ENCODE measurements at places on chromosomes 7 and 10.

DNA sequence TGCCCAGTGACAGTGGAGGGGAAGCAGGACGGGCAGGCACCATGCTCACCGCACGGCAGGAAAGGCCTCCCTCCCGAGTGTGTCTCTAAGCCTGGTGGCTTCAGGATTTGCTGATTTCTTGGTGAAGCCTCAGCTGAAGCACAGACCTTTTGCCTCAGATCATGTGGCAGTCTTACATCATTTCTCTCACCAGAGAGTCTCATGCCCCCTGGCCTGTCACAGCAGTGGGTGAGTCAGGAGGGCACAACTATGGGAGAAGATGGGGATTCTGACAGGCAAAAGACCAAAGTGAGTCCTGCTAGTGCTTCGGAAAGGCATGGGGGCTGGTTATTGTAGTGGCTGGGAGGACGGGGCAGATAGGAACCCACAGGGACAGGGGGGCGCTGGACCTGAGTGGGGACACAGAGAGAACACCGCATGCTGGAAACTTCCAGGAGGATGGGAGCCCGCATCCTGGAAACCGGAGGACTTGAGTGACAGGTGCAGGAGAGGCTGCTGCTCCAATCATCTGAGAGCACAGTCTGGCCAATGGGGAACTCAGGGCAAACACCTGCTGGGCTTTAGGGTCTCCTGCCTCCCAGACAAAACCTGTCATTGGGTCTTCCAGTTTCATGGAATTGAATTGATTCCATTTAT, 166.8 kb downstream of the ADARB2 start:
- DNase-seq, result no peak

- DNase-seq, result no peak
Measured at GRCh38 chr10:35398355-35398754, 62.0 kb downstream of the CCNY start.

GRCh38 chr7:151631570-151631952, 111.9 kb upstream of the RHEB start:
- DNase-seq, result peak; percentile 45

DNA sequence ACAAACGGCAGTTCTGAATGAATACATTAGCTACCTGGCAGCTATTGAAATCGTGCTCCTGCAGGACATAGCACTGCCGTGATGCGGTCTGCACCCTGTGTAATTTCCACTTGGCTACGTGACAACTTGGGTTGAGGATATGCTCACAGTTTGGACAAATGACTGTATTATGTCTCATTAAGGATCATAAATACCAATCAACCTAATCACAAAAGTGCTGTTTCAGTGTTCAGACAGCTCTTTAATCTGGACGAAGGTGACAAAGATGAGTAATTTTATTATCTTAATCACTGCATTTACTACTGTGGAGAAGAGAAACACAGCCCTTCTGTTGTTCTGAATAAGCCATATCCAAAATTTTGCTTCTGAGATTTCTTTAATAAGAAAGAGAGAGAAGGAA, 210.8 kb upstream of the PFKP start:
- no peak for DNase-seq

- no peak for DNase-seq
Measured at GRCh38 chr10:44166441-44166840, 218.5 kb downstream of the CXCL12 start.

- DNase-seq, result no peak
Measured at GRCh38 chr10:122532601-122533296, 27.8 kb upstream of the DMBT1 start.

GRCh38 chr7:27921081-27921836, 181.3 kb downstream of the TAX1BP1 start:
- DNase-seq, result peak; percentile 91

DNA sequence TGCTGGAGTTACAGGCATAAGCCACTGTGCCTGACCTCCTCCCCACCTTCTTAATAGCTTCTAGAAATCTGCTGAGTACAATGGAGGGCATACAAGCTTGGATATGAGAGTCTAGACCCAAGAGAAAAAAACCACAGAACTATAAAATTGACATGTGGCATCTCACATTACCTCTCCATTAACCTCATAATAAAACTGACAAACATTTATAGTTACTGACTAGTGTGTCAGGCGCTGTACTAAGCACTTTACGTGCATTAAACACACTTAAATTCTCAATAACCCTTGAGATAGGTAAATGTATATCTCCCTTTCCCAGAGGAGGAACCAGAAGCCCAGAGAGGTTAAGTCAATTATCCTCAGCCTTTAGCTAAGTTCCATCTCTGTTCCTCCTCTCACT, 300.5 kb upstream of the MYO3A start:
- DNase-seq, result no peak

GRCh38 chr7:106277976-106278375, 6.8 kb downstream of the NAMPT start:
- peak; percentile 13 for DNase-seq

DNA sequence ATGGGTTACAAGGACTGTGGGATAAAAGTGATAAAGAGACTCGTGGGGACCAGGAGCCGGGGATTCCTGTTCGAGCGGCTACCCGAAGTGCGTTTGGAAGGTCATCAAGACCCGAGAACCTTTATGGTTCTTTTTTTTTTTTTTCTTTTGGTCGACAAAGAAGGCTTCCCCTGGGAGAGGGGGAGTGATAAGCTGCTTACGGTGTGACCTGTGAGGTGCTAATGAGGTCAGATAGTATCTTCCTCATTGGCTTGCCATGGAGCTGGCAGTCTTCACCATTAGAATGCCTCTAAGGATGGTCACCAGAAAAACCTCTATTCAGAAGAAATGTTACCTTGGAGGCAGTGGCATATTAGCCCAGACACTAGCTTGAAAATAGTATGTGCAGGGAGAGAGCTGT, 92.3 kb upstream of the STEAP4 start:
- no peak for DNase-seq

- no peak for DNase-seq
Measured at GRCh38 chr7:73967832-73968290, 60.1 kb upstream of the ELN start.

GRCh38 chr7:137862358-137862757, 15.6 kb upstream of the DGKI start:
- DNase-seq, result no peak

- DNase-seq, result no peak
Measured at GRCh38 chr7:158432369-158433341, 155.0 kb downstream of the PTPRN2 start.

DNA sequence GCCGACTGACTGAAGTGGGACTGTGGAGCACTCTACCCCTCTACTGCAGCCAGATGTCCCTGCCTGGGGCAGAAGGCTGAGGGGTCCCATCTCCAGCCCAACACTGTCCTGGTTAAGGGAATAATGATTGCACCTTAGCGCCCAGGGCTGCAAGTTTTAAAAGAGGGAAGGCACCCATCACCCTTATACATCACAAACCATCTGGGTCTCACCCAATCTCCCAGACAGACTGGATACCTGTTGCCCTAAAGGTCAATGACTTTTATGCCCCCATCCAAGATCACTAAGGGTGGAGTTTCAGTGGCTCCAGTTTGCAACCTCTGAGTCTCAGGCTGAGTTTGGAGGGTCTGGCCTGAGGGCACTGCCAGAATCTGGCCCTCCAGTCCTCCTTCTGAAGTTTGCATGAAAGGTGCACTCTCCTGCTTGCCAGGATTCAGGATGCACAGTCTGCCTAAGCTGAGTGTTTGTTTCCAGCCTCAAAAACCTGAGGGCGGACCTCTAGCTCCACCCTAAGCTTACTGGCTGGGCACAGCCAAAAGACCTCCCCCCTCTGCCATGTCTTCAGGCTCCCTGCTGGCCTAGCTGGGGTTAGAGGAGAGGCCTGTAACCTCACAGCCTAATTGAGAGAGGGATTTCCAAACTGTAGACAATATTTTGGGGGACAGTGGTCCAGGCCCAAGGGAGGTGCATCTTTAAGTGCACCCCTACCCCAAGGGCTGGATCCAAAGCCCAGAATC, 2.5 kb upstream of the EMX2 start:
- no peak for DNase-seq

DNA sequence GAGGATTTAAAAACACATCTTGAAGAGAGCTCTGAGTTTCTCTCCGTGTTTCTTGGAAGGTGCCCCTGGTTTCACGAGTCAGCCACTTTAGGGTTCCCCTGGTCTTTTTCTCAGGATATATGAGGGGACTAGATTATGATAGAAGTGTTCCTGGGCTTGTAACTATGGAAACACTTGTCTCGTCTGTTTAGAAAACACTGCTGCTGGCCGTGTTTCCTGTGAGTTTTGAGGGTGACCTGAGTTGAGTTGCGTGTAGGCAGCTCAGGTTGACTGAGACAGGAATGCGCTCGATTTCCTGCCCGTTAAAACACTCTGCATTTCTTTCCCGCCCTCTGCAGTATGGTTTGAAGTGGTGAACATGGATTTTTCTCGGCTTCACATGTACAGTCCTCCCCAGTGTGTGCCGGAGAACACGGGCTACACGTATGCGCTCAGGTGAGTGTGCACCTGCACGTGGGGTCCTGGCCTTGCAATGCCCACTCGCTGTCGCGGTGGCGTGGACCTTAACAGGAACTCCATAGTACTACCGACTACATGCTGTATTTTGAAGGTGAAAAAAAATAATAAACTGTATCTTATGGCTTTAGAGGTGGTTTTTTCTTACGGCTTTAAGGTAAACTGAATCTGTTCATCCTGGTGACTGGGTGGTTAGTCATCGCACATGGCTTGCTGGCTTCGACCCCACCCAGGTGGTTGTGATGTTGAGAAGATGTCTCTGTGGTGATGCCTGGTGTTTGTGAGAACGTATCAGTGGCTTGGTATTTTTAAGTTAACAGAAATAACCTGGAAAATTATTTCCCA, at the start of gene SUN1:
TSS of gene SUN1 (plus strand) at position 310 of the 801 bp plus-strand sequence. CDS start at position 359, 49 bp downstream.
- peak; percentile 57 for DNase-seq

DNA sequence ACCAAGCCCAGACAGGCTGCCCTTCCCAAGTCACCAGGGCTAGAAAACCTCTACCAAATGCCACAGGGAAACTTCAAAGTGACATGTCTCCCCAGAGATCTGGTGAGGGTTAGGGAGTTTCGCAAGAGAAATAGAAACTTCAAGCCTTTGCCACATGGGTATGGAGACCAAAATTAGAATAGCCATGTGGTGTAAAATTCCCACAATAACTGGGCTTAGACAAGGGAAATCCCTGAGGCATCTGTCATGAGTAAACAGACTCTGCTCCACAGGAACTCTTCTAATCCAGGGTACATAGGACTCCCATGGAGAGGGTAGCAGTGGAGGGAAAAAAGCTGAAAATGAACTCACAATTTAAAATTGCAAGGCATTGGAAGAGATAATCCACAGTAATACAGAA, 14.3 kb downstream of the ADAM12 start:
- DNase-seq, result peak; percentile 65

- DNase-seq, result no peak
Measured at GRCh38 chr10:114808982-114809381, 12.6 kb upstream of the FHIP2A start.

DNA sequence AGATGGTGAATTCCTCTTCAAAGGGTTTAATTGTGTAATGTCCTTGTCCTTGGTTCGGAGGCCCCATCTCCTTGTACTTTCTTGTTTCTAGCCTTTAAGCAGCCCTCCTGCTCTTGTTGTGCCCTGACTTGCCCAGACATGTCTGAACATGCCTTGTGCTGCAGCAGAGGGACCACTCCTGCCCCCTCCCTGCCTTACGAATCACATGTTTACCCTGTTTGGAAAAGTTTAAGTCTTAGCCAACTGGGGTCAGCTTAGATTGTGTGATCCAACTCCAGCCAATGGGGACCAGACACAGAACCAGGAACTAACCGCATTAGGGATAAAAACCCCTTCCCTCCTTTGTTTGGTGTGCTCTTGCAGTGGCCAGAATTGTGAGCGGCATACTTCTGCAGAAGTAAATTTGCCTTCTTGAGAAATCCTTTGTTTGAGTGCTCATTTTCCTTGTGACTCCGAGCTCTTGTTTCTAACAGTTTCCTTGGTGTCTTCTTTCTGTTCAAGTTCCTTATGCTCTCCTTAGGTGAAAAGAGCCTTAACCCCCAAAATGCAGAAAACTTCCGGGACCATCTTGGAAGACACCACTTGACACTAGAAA, 29.4 kb downstream of the CLRN3 start:
- no peak for DNase-seq

GRCh38 chr10:8416760-8417159, 362.3 kb downstream of the GATA3 start:
- DNase-seq, result no peak

DNA sequence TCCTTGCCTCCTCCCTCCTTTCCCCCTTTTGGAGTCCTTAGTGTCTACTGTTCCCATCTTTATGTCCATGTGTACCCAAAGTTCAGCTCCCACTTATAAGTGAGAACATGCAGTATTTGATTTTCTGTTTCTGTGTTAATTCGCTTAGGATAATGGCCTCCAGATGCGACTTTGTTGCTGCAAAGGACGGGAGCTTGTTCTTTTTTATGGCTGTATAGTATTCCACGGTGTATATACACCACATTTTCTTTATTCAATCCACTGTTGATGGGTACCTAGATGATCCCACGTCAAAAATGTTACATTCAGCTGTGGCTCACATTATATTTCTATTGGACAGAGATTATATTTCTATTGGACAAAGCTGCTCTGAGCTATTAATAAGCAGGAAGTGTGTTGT, 24.4 kb upstream of the SEPHS1 start:
- no peak for DNase-seq

- peak; percentile 78 for DNase-seq
Measured at GRCh38 chr7:19102884-19103283, 14.6 kb downstream of the TWIST1 start.

GRCh38 chr7:90886416-90886815, 290.3 kb downstream of the CDK14 start:
- no peak for DNase-seq

DNA sequence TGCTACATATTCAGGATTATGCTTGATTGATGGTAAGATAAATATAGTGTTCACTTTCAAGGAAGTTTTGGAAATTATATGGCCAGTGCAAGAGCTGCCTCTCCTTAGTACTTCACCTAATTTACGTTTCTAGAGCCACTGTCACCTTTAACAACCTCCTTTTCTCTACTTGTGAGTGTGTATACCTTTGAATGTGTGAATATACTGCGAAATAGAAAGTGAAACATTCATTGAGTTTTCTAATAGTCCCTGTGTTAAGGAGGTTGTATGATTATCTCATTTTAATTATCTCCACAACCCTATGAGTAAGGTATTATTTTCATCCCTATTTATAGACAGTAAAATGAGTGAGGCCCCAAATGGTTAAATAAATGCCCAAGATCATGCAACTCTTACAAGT, 1050.5 kb downstream of the XPNPEP1 start:
- no peak for DNase-seq

DNA sequence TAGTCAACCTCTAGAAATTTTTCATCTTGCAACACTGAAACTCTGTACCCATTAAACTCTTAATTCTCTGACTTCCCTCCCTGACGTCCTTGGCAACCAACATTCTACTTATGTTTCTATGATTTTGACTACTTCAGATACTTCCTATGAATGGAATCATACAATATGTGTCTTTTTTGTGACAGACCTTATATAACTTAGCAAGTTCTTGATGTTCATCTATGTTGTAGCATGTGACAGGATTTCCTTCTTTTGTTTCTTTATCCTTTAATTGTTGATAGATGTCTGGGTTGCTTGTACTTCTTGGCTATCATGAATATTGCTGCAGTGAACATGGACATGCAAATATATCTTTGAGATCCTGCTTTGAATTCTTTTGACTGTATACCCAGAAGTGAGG, 240.8 kb downstream of the ADK start:
- no peak for DNase-seq
